ENCODE measurements at places on chromosomes 1 and 21. TPM values are rescaled to one million over a fixed set of nuclear protein-coding genes. Genes with fewer than 3 reads are reported as not detected.

Gene RNPEP
- total RNA-seq = 50.1 TPM

Gene IGSF5
- not detected for total RNA-seq

Gene ALX3
- not detected for total RNA-seq

Gene SPRR1B
- not detected for total RNA-seq

Gene MUTYH
- 49.2 TPM for total RNA-seq

Gene TSNAX
- 36.5 TPM for total RNA-seq

- DNase-seq = peak; percentile 65
Observed at GRCh38 chr1:156643778-156644092, 1.8 kb downstream of the BCAN start.

GRCh38 chr1:248852481-248853405 is 6.1 kb downstream of the ZNF692 start:
- no peak for DNase-seq

DNA sequence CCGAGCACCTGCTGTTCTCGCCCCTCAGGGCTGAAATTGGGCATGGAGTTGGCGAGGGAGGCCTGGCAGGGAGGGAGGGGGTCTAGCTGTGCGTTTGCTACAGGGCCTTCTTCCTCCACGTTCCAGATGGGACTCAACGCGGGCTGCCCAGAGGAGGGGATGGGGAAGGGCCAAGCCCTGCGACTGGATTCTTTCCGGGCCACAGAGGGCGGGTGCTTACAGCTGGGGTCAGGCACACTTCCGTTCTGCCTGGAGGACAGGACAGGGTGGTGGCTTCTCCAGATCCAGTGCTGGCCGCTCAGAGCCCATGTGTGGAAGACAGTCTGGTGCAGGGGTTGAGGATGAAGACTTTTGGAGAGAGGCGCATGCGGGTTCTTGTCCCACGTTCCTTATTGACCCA is 90.0 kb downstream of the EDEM3 start:
- DNase-seq = no peak

DNA sequence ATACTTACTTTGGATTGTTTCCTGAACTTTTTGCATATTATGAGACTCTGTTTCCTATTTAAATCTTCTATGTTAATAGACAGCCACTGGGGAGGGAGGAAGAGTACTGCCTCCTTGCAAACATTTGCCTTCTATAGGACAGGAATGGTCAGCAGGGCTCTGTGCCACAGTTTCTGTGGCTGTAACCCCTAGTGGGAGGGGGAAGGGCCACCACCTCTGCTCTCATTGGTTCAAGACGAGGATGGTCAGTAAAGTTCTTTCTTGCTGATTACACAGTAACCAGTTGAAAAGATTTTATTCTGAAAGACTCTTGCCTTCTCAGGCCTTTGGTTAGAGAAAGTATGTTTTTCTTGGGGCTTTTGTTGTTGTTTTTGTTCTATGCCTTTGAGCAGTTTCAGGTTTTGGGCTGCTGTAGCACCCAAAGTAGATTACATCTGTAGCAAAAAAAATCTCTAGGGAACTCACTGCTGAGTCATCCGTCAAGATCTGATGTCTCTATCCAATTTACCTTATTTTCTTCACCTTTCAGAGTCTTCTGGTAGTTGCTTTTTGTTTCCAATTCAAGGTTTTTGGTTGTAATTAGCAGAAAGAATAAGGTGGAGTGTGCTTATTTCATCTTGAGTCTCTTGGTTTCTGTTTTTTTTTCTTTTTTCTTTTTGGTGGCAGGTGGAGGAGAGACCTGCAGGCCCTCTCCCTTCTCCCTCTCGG is 23.1 kb downstream of the SLC35A3 start:
- DNase-seq = no peak

GRCh38 chr1:47231301-47232186 is 481 bp downstream of the TAL1 start:
- DNase-seq = peak; percentile 45

DNA sequence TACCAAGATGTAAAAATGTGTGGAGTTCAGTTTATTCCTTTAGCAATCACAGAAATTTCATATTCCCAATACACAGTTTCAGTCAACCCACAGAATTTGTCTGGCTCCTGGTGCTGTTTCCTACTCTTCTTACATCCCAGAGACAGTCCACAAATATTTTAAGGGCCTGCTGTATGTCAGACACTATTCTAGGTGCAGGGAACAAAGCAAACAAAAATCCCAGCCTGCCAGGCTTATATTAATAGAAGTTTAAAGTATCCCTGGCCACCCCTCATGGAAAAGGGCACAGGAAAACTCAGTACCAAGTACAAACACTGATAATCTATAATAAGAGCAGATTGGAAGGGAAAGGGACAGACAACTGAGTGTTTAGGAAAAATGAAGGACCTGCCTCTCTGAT is 194.8 kb downstream of the ZP4 start:
- DNase-seq = no peak

DNA sequence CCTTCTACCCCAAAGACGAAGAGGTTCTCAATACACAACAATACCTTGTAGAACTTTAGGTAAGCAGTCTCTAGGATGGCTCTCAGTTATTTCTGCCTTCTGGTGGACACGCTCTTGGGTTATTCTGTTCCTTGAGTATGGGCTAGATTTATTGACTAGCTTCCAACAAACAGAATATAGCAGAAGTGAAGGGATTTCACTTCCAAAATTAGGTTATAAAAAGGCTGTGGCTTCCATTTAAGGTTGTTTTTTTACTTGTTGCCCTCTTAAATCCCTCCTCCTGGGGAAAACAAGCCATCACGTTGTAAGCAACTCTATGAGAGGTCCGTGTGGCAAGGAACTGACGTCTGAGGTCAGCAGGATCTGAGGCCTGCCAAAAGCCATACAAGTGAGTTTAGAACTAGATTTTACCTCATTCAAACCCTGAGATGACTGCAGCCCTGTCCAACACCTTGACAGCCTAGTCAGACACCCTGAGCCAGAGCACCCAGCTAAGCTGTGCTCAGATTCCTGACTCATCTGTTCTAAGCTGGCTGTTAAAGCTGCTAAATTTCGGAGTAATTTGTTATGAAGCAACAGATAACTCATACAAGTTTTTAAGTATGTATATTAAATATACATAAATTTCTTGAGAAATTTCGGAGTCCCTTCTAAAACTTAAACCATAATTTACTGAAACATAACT is 12.7 kb downstream of the SSX2IP start:
- DNase-seq = no peak

GRCh38 chr1:167904652-167905130 is 9.2 kb downstream of the ADCY10 start:
- DNase-seq = no peak

DNA sequence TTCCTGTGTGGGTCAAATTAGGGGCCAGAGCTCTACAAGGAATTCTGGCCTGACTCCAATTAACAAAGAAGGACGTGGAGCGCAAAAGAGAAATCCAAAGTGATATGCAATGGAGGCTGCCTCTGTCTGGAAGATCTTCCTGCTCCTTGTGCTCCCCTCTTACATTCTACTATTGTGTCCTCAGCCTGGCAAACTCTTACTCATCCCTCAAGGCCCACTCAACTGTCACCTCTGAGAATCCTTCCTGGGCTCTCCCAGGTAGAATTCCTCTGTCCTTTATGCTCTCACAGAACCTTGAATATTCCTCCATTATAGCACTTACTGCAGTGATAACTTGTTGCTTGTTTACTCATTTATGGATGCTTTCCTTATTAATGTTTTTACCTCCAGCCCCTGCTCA is 31.4 kb downstream of the KCNC4 start:
- DNase-seq = no peak

DNA sequence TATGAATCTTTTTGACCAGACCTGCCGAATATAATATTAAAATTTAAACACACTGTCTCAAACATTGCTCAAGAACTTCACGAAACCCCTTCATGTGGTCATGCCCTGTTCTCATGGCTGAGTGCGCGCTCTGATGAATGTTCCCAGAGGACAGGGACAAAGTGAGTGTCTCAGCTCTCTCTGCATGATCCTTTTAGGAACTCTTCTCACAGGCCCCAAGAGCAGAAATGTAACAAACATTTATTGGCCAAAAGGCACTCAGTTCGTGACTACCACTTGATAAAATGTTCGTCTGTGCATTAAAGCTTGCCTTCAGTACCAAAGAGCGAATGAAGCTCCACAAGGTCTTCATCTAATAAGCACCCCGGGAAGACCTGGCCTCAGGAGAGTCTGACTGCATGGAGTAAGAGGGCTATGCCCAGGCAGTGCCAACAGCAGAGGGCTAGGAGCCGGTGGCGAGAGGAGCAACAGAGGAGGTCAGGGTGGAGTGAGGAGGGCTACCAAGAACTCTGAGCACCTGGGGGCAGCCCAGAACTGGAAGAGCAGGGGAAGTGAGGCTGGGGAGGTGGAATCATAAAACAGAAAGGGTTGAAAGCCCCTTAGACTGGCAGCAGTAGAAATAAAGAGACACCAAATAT is 171.1 kb downstream of the RHOU start:
- DNase-seq = no peak

DNA sequence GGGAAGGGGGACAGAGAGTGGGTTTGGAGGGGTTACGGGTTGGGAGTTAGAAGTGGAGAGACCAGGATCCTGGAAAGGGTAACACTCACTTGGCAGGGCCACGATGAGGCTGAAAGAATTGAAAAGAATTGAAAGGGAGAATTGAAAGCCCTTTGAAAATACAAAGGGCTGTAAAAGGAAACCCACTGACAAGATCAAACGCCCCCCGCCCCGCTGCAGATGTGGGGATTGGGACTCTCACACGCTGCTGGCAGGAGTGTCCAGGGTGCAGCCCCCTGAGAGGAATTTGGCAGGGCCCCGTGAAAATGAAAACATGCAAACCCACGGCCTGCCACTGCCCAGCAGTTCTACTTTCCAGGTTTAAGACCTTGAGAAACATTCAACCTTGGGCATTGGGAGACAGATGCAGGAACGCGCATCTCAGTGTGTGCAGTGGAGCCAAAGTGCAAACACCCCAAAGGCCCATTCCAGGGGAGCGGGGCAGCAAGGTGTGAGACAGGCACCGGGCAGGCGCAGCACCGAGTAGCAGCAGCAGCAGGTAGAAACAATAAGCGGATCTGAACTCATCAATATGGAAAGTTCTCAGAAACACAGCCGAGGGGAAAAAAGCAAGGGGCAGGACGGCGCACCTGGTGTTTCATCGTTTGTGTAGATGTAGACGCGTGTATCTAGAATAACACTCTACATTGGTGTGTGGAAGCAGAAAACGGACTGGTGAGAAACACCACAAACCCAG is 8.3 kb upstream of the TNFRSF1B start:
- peak; percentile 62 for DNase-seq

DNA sequence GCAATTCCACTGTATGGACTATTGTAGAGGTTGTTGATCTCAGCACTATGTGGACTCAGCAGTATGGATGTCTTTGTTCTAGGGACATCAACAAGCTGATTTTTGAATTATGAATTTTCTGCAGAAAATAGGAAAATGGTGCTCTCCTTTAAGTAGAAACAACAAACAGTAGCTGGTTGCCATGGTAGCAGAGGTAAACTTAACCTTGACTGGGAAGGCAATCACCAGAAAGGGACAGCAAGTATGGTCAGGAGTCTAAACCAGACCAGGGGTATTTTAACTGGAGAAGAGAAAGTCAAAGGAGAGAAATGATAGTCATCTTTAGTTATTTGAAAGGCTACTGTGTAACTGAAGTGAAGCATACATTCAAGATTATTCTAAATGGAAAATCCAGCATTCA is 22.3 kb downstream of the WLS start:
- DNase-seq = no peak

DNA sequence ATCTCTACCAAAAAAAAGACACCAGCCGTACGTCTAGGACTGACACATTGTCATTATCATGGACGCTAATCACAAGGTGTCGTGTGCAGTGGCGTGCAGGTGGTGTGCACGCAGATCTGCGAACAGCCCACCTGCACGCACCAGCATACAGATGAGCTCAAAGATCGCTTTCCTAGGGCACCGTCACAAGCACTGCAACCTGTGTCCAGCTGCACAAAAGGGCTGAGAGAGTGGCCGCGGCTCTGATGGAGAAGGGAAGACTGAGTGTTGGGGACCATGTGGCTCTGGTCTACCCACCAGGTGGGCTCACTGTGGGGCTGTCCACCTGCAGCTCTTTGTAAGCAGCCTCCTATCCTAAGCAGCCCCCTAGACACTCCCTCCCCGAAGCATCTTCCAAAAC is 50.9 kb downstream of the S100B start:
- no peak for DNase-seq

DNA sequence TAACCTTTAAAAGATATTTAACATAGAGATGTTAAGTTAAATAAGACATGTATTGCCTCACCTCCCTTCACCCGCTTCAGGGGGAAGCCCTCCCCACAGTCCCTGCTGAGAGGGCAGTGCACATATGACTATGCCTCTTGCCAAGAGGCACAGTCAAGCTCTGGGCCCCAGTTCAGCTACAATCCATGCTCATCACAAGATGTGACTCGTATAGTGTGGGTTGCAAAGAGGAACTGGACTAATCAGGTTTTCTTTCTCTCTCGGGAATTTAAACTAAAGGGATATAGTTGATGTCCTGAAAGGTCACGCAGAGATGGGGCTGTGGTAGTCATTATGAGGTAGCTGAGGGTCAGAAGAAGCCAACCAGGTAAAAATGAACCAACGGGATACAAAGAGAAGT is 35.6 kb downstream of the LYST start:
- peak; percentile 70 for DNase-seq

DNA sequence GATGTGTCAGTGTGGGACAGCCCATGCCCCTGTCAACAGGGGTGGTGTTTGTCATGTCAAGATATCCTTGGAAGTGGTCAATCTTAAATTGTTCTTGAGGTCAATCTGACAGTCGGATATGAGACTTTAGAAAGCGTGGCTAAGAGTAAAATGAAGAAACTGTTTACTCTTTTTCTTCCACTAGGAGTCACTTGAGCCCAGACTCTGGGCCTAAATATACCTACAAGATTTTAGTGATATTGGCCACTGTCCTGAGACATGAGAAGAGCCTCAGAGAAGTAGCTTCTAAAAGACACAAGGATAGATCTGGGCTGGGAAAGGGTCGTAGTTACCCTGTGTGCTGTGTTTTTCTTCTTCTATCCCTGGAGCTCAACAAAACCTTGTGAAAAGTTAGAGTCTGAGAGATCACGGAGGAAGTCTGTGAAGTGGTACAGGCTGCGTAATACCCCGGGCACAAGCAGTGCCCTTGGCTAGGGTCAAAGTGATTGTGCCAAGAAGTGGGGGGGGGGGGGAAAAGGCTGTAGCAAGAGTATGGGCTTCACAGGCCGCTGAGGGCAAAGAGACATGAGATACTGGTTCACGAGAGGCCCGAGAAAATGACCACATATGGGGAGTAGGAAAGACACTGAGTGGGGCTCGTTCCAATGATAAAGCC is 355.2 kb upstream of the GREM2 start:
- DNase-seq = no peak

DNA sequence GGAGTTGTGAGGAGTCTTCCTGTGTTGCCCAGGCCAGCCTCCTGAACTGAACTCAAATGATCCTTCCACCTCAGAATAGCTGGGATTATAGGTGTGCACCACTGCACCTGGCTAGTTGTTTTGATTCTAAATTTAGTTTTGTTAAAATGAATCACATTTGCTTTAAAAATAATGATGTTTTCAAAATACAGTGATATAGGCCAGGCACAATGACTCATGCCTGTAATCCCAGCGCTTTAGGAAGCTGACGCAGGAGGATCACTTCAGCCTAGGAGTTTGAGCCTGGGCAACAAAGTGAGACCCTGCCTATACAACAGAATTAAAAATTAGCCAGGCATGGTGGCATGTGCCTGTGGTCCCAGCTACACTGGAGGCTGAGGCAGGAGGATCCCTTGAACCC is 24.3 kb downstream of the RTCA start:
- DNase-seq = no peak
